Type B pancreatic cell (in vitro differentiated cells): ENCODE measurements at places on chromosomes 2 and 18. TPM values are rescaled to one million over a fixed set of nuclear protein-coding genes. Genes with fewer than 3 reads are reported as not detected.

Gene CDK15
- total RNA-seq, result 1.8 TPM in 1 of 2 replicates, not detected in the other

Gene MSTN
- total RNA-seq, result 1.4 TPM in 1 of 2 replicates, not detected in the other

DNA sequence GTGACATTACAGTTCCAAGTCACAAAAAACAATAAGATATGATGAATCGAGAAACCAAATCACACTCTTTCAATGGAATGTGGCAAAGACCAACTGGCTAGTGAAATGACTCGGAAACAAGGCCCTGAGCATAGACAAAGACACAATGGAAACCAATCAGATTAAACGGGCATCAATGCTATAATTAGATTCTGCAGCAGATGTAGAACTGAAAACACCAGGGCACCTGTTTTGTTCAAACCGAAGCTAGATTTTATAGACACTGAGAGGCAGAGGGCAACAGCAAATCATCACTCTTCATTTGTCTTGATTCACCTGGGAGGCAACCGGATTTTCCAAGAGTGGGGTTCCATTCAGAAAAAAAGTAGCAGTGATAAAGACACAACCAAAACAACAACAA is 92.8 kb upstream of the BARD1 start:
- DNase-seq, result no peak

Gene LIMS2
- total RNA-seq, result 13.1 and 20.5 TPM in 2 replicates

DNA sequence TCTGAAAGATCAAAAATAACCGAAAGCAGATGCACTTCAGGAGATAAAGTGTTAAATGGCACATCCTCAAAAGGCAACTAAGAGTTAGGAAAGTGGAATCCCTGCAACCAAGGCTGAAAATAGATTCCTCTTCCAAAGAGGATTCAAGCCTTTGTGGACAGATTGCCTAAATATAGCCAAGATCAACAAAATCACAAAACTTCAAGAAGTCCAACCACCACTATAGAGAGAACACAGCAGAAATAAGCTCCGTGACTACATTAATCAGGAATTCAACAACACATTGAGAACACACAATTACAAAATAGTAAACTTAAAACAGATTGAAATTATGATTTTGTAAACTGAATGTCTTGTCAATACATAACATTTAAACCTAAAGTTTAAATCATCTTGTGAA is 165.7 kb downstream of the LNPK start:
- DNase-seq, result no peak

Gene HOXD13
- total RNA-seq, result 0.31 and 0.43 TPM in 2 replicates

DNA sequence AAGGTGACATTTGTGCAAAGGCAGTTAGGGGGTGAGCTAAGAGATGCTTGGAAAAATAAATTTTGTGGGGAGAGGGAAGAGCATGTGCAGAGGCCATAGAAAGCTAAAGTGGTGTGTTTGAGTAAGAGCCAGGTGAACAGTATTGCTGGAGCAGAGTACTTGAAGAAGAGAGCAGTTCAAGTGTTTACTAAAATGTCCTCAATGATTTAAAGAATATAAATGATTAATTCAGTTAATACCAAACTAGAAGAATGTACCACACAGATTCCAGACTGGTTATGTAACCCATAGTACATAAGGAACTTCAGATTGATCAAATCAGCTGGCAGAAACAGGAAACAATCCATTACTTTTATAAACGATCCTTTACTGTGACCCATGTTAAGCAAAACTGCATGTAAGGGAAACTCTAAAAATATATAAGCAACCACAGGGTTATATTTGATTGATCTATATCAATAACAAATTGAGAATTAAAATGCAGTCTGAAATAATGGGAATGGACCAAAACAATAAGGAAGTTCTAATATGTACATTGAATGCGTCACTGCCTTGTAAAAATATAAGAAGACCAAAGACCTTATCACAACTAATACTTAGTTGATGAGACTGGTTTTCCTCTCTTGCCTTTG is 76.9 kb downstream of the LDAH start:
- DNase-seq, result no peak

GRCh38 chr2:201600906-201601305 is 42.4 kb downstream of the TMEM237 start:
- DNase-seq, result no peak

Gene NTSR2
- not detected in 2 replicates for total RNA-seq

Gene CCDC148
- total RNA-seq, result 0.69 and 3.1 TPM in 2 replicates
